ENCODE measurements at places on chromosomes 6 and 20.
A peak's percentile ranks its signal among the peaks of the same experiment; 100 is the strongest.

DNA sequence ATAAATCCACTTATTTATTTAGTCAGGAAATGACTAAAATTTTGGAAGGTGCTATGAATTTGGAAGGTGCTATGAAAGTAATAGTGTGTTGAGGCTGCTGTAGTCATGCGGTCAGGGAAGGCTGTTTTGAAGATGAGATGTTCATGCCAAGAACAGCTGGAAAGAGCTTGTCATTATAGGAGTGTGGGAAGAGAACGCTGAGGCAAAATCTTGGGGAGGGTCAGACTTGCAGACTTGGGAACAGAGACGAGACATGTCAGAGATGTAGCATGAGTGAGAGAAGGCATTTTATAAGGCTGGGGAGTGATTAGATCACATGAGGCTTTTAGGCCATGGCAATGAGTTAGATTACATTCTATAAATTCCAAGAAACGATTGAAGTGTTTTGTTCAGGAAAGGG lies 124.0 kb upstream of the B3GAT2 start:
- DNase-seq, result no peak
- H3K27ac ChIP-seq, result no peak overlapping the region
- no peaks in the 10 kb centered on the region for H3K36me3 ChIP-seq
- no peaks in the 10 kb centered on the region for H3K27me3 ChIP-seq
- peaks cover 15% of the 10 kb centered on the region for H3K4me1 ChIP-seq
- no peak overlapping the region for H3K4me3 ChIP-seq

GRCh38 chr20:34017610-34018009 lies 23.9 kb downstream of the RALY start:
- no peak overlapping the region for H3K4me3 ChIP-seq
- H3K4me1 ChIP-seq, result peaks cover 84% of the 10 kb centered on the region
- no peak overlapping the region for H3K27ac ChIP-seq

DNA sequence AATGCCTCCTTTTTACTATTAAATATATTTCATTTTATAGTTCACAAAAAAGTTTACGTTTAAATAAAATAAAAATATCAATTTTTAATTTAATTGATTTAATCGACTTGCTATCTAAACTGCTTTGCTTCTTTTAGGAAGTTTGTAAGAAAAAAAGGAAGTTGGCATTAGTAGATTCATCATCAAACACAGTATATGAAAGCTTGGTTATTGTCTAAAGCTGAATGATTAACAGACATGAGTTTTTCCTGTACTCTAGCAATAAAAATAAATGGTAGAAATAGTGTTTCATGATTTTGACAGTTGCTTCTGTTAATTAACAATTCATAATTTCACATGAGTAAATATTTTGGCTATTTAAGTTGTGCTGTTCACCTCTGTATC lies 1285.5 kb upstream of the GJE1 start:
- DNase-seq, result no peak
- no peaks in the 10 kb centered on the region for H3K4me1 ChIP-seq
- no peaks in the 10 kb centered on the region for H3K36me3 ChIP-seq
- no peaks in the 10 kb centered on the region for H3K27me3 ChIP-seq
- no peak overlapping the region for H3K4me3 ChIP-seq

- no peak for DNase-seq
- H3K27me3 ChIP-seq, result no peaks in the 10 kb centered on the region
- H3K4me3 ChIP-seq, result peak overlapping the region; percentile 73
These were observed 52.5 kb downstream of the SSR1 start for GRCh38 chr6:7260291-7261031.

GRCh38 chr20:54023406-54023805 lies 47.0 kb downstream of the BCAS1 start:
- no peak overlapping the region for H3K4me3 ChIP-seq
- H3K27me3 ChIP-seq, result no peaks in the 10 kb centered on the region
- H3K4me1 ChIP-seq, result peaks cover 4% of the 10 kb centered on the region
- no peak overlapping the region for H3K27ac ChIP-seq
- no peak for DNase-seq

- peaks cover 65% of the 10 kb centered on the region for H3K36me3 ChIP-seq
- DNase-seq, result no peak
- H3K27me3 ChIP-seq, result no peaks in the 10 kb centered on the region
- H3K27ac ChIP-seq, result no peak overlapping the region
- no peaks in the 10 kb centered on the region for H3K4me1 ChIP-seq
These were observed 11.3 kb upstream of the ADRM1 start for GRCh38 chr20:62291251-62292066.

DNA sequence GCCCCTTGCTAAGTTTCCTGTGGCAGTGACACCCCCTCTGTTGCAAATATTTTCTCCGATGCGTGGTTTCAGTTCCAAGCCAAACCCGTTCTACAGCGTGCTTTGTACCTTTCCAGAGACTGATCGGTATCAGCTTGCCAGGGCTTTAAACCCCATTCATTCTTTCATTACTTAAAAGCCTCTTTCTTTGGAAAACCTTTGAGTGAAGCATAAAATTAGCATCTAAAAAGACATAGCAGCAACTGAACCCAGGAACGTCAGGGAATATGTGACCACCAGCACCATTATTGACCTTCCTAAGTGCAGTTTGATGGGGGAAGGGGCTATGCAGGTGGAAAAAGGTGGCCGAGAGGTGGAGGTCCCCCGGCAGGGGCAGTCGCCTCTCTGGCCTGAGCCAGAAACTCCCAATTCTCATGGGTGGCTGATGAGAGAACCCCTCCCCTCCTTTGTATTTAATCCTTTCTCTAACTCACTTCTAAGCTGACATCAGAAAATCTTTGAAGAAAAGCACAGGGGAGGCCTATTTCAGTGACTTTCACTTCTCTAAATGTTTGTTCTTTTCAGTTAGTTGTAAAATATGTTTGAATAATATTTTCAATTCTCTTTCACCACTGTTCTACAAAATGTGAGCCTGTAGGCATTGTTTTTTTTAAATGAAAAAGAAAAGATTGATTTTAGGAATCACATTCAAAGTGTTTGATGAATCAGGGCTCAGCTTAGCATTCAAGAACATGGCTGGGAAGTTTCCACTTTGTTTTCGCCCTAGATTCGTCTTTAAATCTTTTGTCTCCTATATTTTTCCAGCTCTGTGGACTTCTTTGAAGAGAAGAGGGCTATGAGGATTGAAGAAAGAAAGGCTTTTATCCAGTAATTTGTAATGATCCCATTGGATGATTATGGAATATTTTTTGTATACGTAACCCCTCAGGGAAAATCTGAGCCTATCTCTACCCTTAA lies 89.2 kb downstream of the RSPH3 start:
- no peak overlapping the region for H3K4me3 ChIP-seq
- peaks cover 19% of the 10 kb centered on the region for H3K4me1 ChIP-seq
- no peak for DNase-seq
- H3K36me3 ChIP-seq, result no peaks in the 10 kb centered on the region
- peak overlapping the region; percentile 33 for H3K27ac ChIP-seq
- H3K27me3 ChIP-seq, result no peaks in the 10 kb centered on the region

DNA sequence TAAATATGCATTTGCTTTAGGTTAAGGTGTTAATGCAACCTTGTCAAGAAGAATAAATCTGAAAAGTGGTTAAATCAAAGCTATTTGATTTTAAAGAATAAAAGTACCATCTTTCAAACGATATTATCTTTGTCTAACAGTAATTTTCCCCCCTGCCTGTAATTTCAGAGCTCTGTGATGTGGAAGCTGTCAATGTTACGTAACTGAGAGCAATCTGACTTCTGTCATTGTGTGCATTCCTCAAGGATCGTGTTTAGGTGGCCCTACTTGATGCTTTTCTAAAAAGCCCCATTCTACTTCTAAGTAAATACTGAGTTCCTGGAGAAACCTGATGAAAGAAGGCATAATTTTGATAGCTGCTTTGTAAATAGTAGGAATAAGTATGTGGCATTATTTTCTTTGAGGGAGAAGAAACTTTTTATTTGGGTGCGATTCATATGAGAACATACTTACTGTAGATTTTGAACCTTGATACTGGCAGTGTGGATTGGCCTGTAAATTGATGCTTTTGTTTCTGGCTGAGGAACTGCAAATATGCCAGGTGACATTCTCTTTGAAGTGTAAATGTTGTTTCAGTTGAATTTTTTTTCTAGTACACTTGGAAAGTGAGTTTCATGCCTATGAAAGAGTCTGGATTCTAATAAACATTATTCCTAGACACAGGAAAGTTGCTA lies 529.6 kb upstream of the FLRT3 start:
- H3K36me3 ChIP-seq, result no peaks in the 10 kb centered on the region
- no peaks in the 10 kb centered on the region for H3K4me1 ChIP-seq
- no peak overlapping the region for H3K4me3 ChIP-seq
- DNase-seq, result no peak

DNA sequence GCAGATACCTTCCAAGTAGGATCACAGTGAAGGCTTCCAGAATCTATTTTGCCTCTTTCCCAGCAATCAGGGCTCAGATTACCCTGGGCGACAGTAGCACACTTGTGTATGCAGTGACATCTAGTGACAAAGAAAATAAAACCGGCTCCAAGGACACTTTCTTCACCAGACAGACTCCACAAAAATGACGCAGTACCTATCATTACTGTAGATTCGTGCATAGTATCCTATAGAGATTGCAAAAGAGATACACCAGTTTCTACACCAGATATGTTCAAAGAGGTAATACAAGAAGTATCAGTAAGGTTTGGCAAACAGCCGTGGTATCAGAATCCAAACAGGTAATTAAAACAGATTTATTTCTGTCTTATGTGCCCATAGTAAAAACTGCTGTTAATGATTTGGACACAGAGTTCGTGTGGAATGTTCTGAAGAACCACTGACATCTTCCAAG lies 600.4 kb upstream of the JAG1 start:
- H3K27ac ChIP-seq, result no peak overlapping the region
- no peaks in the 10 kb centered on the region for H3K27me3 ChIP-seq
- H3K36me3 ChIP-seq, result no peaks in the 10 kb centered on the region
- peaks cover 12% of the 10 kb centered on the region for H3K4me1 ChIP-seq
- DNase-seq, result no peak
- no peak overlapping the region for H3K4me3 ChIP-seq

DNA sequence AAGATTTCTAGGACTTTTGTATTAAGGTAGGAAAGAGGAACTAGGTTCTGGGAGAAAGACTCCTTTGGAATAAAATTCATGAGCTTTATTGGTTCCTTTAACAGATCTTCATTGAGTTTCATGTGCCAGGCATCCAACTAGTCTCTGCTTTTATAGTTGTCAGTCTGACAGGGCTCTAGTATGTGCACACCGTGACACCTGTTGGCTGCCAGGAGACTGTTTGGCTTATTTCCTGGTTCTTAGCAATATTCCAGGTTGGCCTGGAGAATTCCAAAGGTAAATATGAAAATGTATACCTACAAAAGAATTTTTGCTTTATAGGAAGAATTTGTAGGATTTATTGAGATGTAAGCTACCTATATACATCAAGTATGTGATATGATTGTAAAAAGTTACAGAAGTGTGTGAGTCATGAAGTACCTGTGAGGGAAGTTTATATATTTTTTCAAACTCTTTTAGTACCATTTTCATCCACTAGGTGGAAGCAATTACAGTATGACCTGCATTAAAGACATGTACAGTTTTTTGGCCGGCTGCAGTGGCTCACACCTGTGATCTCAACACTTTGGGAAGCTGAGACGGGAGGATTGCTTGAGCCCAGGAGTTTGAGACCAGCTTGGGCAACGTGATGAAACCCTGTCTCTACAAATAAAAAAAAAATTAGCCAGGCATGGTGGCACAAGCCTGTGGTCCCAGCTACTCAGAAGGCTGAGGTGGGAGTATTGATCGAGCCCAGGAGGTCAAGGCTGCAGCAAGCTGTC lies 35.2 kb downstream of the NDUFAF5 start:
- H3K36me3 ChIP-seq, result peaks cover 19% of the 10 kb centered on the region
- H3K4me3 ChIP-seq, result no peak overlapping the region
- H3K27me3 ChIP-seq, result no peaks in the 10 kb centered on the region
- H3K4me1 ChIP-seq, result no peaks in the 10 kb centered on the region
- no peak for DNase-seq
- H3K27ac ChIP-seq, result no peak overlapping the region

GRCh38 chr20:2283706-2284423 lies 11.9 kb upstream of the TGM3 start:
- H3K4me1 ChIP-seq, result no peaks in the 10 kb centered on the region
- H3K27me3 ChIP-seq, result no peaks in the 10 kb centered on the region
- no peaks in the 10 kb centered on the region for H3K36me3 ChIP-seq
- H3K4me3 ChIP-seq, result no peak overlapping the region

GRCh38 chr20:39857187-39857586 lies 831.8 kb downstream of the MAFB start:
- H3K27ac ChIP-seq, result no peak overlapping the region
- no peaks in the 10 kb centered on the region for H3K27me3 ChIP-seq
- H3K4me1 ChIP-seq, result no peaks in the 10 kb centered on the region

- H3K4me3 ChIP-seq, result no peak overlapping the region
- H3K27me3 ChIP-seq, result no peaks in the 10 kb centered on the region
- DNase-seq, result no peak
- no peaks in the 10 kb centered on the region for H3K4me1 ChIP-seq
- no peaks in the 10 kb centered on the region for H3K36me3 ChIP-seq
These were observed 22.5 kb downstream of the KLHL32 start for GRCh38 chr6:96947055-96947454.

- no peak overlapping the region for H3K27ac ChIP-seq
- no peak for DNase-seq
- peaks cover 9% of the 10 kb centered on the region for H3K4me1 ChIP-seq
- H3K4me3 ChIP-seq, result no peak overlapping the region
These were observed 6.4 kb downstream of the CUL9 start for GRCh38 chr6:43188426-43188825.

- H3K36me3 ChIP-seq, result no peaks in the 10 kb centered on the region
- H3K27me3 ChIP-seq, result no peaks in the 10 kb centered on the region
- no peaks in the 10 kb centered on the region for H3K4me1 ChIP-seq
- no peak overlapping the region for H3K4me3 ChIP-seq
These were observed 170.1 kb upstream of the PHACTR1 start for GRCh38 chr6:12546410-12547002.

DNA sequence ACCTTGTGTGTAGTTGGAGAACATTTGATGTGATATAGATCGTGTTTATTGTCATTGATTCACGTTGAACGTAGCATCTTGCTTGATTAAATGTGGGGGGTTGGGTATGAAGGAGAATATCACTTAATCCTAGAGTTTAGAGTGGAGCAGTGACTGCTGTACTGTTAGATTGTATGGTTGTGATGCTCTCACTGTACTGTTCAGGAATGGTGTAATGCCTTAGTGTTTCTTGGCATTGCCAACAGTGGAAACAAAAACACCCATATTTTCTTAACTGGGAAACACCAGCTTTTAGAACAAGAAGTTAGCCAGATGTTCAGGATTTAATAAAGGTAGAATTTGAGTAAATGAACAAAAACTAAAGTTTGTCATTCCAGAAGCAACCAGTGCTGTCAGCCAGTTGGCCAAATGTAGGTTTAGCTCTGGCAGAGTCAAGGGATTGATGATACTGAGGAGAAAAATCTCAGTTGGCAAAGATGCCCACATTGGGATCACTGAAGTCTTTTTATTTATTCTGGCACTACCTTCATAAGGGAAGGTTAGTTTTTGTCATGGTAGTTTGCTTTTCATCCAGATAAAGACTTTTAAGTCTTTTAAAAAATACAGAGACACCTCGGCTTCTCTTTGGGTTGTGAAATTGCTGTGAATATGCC lies 129.9 kb downstream of the JARID2 start:
- peaks cover 28% of the 10 kb centered on the region for H3K4me1 ChIP-seq
- no peak for DNase-seq
- no peak overlapping the region for H3K4me3 ChIP-seq
